ENCODE measurements at places on chromosomes 16 and 17.
A peak's percentile ranks its signal among the peaks of the same experiment; 100 is the strongest.

GRCh38 chr16:89334050-89334449, 116.5 kb downstream of the ZNF778 start:
- DNase-seq = no peak

- peak; percentile 78 for DNase-seq
Measured at GRCh38 chr16:69105501-69106361, at the start of gene HAS3. HAS3 (plus strand) TSS chr16:69105653; CDS start chr16:69109396, 3,743 bp downstream.

- DNase-seq = no peak
Measured at GRCh38 chr17:82553210-82553930, 33.8 kb downstream of the FOXK2 start.

- DNase-seq = no peak
Measured at GRCh38 chr17:7022781-7023571, at the start of gene BCL6B. BCL6B (plus strand) TSS chr17:7023050; CDS start chr17:7023672, 622 bp downstream.

DNA sequence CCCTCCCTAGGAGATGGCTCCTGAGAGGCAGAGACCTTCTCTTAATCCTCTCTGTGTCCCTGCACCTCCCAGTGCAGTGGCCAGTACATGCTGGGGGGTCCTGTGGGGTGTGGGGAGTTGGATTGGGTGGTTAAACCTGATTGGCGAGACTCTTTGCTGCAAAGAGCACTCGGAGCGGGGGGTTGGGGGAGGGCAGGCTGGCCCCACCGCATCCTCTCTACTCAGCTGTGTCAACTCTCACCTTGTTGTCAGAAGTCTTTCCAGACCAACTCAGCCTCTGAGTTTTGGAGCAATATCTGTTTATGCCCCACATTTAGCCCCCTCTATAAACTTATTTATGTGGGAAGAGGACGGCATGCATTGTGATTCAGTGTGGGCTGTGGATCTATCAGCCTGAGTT, 40.0 kb downstream of the SMARCE1 start:
- DNase-seq = no peak

DNA sequence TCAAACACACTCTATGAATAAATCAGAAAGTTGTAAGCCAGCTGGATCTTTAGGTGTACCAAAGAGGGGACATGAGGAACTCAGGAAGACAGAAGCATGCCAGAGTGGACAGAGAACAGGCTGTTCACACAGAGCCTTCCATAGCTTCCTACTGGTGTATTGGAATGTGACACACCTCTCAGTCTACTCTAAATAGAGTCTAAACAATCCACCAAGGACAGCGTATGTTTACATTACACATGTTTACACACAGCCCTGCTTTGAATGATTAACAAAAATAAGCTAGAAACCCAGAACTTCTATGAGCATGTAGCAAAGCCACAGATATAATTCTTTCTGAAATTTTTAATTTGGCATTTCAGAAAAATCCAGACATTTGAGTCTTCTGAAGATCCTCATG, 1279.0 kb upstream of the CDH8 start:
- DNase-seq = no peak

- peak; percentile 70 for DNase-seq
Measured at GRCh38 chr17:77449908-77450741, 309.4 kb downstream of the SEC14L1 start.

GRCh38 chr17:46167826-46168569, 25.2 kb downstream of the KANSL1 start:
- no peak for DNase-seq
